ENCODE measurements at places on chromosomes 4 and X.

DNA sequence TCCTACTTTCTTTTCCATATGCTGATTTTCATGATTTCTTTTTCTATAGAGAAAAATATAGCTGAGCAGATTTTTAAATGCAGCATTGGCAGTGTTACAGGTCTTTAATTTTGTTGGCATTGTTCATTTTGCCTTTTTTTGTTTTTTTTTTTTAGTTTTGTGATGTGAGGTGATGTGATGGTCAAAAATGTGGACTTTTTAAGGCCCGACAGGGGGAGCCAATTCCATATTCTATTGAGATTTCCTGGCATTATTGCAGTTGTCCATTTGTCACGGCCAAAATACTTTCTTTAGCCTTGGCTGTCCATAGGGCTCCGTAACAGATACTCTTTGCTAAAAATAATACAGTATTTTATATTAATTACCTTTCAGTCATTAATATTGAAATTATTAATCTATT lies 47.8 kb downstream of the SLIT2 start:
- no peak for DNase-seq

GRCh38 chr4:114384629-114385028 lies 214.0 kb upstream of the UGT8 start:
- no peak for DNase-seq

DNA sequence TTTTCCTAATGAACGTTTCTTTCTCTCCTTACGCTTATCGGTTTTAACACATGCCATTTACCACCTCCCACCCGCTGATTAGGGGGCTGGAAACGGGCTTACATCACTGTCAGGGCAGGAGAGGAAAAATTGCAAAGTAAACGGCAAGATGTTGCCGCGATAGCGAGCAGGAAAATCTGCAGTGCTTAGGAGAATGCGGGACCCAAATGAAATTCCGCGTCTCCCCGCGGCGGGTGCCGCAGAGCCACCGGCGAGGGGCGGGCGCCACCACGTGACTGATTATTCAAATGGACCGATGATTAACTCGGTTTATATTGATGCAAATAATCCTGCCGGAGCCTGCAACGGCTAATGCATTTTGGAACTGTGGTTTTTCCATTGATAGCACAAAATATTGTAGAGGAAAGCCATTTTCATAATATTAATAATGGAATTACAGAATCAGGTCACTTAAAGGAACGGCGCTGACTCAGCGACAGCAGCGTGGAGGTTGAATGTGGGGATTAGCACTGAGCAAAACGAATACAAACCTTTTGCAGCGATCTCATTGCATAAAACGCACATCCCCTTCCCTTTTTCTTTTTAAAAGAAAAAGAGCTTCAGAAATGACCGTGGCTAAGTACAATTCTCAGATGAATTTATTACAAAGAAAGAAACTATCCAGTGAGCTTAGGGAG lies 224.2 kb downstream of the STIM2 start:
- DNase-seq: peak; percentile 12

GRCh38 chr4:166284221-166284620 lies 411.2 kb downstream of the TLL1 start:
- no peak for DNase-seq

DNA sequence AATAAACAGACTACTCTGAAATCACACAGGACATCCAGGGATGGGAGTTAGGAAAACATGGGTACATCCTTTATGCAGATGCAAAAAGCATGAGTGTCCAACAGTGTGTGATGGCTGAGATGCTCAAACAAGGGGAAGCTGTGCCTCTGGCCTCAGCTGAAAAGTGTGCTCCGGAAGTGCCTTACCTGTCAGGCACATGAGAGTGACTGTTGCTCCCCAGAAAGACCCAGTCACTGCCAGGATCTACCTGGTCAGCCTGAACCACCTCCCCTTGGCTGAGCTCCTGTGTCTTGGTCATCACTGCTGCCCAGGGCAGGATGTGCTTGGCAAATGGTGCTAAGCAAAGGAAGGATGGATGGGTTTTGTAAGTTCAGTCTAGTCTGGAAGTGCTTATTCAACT lies 4.0 kb downstream of the PPP2R2C start:
- no peak for DNase-seq

- DNase-seq: peak; percentile 74
Observed at GRCh38 chr4:39484582-39485272, 25.9 kb downstream of the LIAS start.

GRCh38 chr4:140257461-140258305 lies 103.7 kb upstream of the MAML3 start:
- no peak for DNase-seq

DNA sequence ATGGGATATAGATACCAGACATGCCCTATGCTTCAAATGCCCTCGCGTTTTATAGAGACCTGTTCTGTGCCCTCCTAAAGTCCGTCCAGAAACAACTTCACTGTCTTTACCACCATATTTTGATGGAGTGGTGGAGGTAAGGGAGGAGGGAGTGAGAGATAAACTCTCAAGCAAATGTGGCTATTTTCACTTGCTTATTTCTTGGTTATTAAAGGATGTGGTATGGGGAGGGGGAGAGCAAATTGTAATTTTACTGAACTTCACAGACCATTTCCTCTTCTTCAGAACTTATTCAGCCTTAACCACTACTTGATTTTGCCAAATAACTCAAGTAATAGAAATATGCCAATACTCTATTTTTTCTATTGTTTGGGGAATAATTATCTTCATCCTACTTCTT lies 31.5 kb downstream of the GPR174 start:
- no peak for DNase-seq

GRCh38 chr4:86451560-86452330 lies 91.9 kb upstream of the MAPK10 start:
- no peak for DNase-seq

GRCh38 chrX:94400488-94400887 lies 726.5 kb downstream of the FAM133A start:
- DNase-seq: no peak

GRCh38 chrX:28880136-28880535 lies 292.9 kb downstream of the IL1RAPL1 start:
- no peak for DNase-seq

DNA sequence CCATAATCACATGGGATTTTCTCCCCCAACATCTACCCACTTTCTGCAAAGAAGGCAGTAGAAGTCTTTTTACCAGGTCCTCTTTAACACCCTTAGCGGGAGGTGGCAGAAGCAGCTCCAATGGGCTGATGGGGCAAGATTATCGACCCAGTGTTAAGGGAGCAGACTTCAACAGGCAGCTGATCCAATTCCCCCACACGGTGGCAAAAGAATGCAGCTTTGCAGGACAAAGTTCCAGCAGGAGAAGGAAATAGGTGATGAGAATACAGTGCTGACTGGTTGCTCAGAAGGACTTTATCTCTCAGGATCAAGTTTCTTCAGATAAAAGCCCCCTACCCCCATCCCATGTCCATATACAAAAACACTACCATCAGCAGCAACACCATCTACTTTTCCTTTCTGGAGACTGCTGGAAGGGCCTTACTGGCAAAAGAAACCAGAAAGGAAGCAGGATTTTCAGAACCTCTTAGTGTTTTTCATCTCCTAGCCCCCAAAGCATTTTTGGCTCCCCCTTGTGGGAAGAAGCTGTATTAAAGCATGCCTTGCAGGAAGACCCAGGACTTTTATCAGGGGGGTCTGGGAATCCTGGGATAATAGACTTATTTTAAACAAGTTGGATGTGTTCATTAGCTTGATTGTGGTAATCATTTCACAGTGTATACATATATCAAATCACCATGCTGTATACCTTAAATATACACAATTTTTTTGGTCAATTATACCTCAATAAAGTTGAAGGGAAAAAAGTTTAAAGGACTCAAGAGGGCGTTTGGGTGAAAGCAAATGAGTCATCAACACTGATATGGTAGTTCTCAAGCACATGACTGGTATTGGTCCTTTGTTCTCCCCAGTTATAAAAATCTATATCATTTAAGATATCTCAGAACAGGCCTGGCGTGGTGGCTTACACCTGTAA lies 146.4 kb downstream of the GPC3 start:
- peak; percentile 18 for DNase-seq

GRCh38 chrX:14673764-14674163 lies 144.4 kb downstream of the GLRA2 start:
- peak; percentile 0 for DNase-seq

DNA sequence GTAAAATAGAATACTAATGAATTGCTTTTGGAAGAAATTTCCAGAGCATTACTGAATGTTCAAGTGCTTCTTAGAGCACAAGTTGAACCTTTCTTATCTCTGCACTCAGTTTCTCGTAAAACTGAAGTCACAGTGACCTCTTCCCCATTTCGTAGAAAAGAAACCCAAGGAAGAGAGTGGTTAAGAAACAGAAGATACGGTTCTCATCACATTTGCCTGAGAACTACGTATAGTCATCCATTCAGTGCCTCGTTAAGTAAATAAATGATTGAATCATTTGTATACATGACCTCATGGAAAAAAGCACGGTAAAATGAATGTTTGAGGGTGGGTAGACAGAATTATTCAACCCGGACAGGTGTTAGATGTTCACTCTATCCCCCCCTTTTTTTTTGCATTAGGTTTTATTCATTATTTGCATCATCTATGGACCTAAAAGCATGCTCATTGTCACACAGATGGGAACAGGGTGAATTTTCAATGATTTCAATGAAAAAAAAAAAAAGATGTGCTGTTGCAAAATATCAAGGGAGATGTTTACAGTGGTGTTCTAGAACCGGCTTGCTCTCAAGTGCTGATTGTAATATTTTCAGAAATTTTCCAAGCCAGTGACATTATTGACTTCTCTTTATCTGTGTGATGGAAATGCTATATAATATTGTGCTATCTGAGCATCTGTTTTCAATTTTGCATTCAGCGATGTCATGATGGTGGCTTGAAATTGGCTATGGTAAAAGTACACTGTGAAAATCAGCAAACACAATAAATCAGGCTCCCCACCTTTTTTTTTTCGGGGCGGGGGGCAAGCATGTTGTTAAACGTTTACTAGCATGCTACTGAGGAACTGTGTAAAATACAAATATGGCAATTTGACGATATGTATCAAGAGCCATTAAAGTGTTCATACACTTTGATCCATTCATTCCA lies 4.3 kb downstream of the RHOH start:
- DNase-seq: peak; percentile 41

DNA sequence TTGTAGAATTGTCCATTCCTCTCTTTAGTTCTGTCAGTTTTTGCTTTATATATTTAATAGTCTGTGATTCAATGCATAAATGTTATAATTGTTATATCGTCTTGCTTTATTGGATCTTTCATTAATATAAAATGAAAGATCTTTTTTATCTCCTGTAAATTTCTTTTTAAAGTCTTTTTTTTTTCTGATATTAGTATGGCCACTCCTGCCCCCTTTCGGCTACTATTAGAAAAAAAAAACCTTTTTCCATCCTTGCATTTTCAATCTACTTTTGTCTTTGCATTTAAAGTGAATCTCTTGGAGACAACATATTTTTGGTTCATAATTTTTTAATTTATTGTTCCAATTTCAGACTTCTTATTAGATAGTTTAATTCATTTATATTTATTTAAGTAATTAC lies 677.4 kb upstream of the NDST4 start:
- DNase-seq: no peak

- no peak for DNase-seq
Observed at GRCh38 chr4:113957956-113958355, 21.5 kb downstream of the ARSJ start.

DNA sequence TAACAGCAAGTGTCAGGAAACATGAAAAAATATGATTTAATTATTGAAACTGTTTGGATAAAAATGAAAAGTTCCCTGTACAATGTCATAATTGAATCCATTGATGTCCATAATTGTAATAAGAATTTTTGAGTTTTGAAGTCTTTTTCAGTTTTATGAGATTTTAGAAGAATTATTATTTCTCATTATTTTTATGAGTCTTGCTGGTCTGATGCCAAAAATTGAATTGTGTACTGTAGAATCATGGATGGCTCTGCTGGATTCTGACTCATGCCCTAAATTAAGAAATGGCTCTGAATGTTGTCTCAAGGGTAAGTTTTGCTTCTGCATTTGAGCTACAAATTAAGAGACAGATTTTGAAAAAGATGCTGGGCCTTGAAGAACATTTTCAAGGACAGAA lies 132.8 kb upstream of the MAP9 start:
- DNase-seq: peak; percentile 55

- no peak for DNase-seq
Observed at GRCh38 chr4:173930329-173930967, 353.0 kb downstream of the FBXO8 start.

DNA sequence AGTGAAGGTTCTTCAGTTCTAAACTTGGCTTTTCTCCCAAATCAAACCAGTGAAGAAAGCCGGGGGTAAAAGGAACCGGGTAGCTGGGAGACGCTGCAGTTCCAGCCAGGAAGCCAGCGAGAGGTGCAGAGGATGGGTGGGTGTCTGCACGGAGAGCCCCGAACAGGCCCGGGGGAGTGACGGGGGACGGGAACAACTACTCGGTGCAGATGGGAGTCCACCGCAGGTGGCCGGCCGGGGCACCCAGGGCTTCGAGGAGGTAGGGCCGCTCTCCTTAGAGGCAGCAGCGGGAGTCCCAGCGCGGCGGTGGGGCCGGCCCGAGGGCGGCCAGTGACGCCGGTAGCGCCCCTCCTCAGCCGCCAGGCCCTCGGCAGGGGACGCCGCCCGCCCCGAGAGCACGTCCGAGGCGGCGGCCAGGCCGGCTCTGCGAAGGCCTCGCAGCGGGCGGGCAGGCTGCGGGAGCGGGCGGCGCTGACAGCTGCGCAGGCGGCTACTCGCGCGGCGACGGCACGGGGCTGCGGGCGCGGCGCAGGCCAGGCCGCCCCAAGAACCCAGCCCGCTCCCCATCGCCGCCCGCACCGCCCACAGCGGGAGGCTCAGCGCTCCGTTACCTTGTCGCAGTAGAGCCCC lies 449 bp downstream of the FBXL5 start:
- peak; percentile 30 for DNase-seq

GRCh38 chrX:148670277-148670676 lies 169.9 kb downstream of the AFF2 start:
- DNase-seq: no peak

GRCh38 chrX:72408885-72409284 lies 103.2 kb upstream of the CITED1 start:
- DNase-seq: no peak

- no peak for DNase-seq
Observed at GRCh38 chrX:114715096-114715495, 131.2 kb downstream of the HTR2C start.

GRCh38 chr4:120472447-120473131 lies 405.9 kb upstream of the MAD2L1 start:
- no peak for DNase-seq

GRCh38 chr4:25484243-25484721 lies 107.2 kb downstream of the ANAPC4 start:
- DNase-seq: no peak

All from inflammatory macrophage (primary cell).